ENCODE measurements at places on chromosomes 11 and 22. TPM values are rescaled to one million over a fixed set of nuclear protein-coding genes. Genes with fewer than 3 reads are reported as not detected.

GRCh38 chr11:36532941-36533601 is 23.0 kb upstream of the TRAF6 start:
- H3K36me3 ChIP-seq: no peaks in the 10 kb centered on the region
- no peak for DNase-seq
- H3K27me3 ChIP-seq: peaks cover 21% of the 10 kb centered on the region
- H3K27ac ChIP-seq: no peak overlapping the region
- H3K4me1 ChIP-seq: no peaks in the 10 kb centered on the region

GRCh38 chr11:83863272-83863671 is 577.1 kb upstream of the CCDC90B start:
- H3K4me1 ChIP-seq: no peaks in the 10 kb centered on the region
- no peaks in the 10 kb centered on the region for H3K27me3 ChIP-seq
- H3K4me3 ChIP-seq: no peak overlapping the region
- DNase-seq: no peak

GRCh38 chr11:11923828-11924227 is 82.1 kb downstream of the USP47 start:
- no peak overlapping the region for H3K4me3 ChIP-seq

Gene POU2AF2
- not detected for total RNA-seq

- H3K4me3 ChIP-seq: no peak overlapping the region
- no peaks in the 10 kb centered on the region for H3K4me1 ChIP-seq
Observed at GRCh38 chr11:114466742-114467141, 27.5 kb downstream of the REXO2 start.

DNA sequence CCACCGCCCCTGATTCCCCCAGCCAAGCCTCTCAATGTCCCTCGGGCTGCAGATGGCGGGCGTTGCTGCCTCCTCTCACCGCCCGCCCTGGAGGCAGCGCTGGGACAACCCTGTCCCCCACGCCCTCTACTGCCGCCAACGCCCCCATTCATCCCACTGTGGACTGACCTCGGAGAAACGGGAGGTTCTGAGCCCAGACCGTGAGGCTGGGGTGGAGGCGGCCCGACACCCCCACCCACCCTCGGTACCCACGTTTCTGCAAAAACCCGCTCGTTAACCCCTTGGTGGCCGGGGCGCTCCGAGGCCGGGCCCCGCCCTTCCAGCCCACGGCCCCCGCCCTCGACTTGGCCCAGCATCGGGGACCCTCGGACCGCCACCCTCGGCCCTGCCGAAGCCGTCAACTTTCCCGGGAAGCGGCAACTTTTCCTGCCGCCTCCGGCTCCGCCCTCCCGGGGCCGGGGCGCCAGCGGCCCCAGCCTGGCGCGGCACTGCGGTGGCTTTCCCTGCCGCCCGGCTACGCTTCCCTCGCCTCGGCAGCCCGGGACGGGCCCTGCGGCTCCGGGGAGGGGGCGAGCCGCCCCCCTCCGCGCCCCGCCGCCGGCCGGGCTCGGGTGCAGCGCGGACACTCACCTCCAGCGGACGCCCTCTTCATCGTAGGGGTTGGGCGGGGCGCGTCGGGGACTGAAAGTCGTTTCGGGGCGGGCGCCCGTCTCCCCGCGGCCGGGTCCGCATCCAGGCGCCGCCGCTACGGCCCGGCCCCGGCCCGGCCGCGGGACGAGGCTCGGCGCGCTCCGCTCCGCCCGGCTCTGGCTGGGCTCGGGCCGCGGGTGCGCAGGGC is 458 bp downstream of the RTN4R start:
- no peak overlapping the region for H3K27ac ChIP-seq
- no peaks in the 10 kb centered on the region for H3K36me3 ChIP-seq
- H3K4me3 ChIP-seq: peak overlapping the region; percentile 40
- peaks cover 9% of the 10 kb centered on the region for H3K27me3 ChIP-seq

Gene PIWIL4
- total RNA-seq: 0.65 TPM

GRCh38 chr11:106101819-106102218 is 24.4 kb downstream of the AASDHPPT start:
- no peak overlapping the region for H3K27ac ChIP-seq
- H3K4me1 ChIP-seq: no peaks in the 10 kb centered on the region
- peaks cover 18% of the 10 kb centered on the region for H3K36me3 ChIP-seq
- H3K27me3 ChIP-seq: no peaks in the 10 kb centered on the region
- no peak for DNase-seq
- no peak overlapping the region for H3K4me3 ChIP-seq

DNA sequence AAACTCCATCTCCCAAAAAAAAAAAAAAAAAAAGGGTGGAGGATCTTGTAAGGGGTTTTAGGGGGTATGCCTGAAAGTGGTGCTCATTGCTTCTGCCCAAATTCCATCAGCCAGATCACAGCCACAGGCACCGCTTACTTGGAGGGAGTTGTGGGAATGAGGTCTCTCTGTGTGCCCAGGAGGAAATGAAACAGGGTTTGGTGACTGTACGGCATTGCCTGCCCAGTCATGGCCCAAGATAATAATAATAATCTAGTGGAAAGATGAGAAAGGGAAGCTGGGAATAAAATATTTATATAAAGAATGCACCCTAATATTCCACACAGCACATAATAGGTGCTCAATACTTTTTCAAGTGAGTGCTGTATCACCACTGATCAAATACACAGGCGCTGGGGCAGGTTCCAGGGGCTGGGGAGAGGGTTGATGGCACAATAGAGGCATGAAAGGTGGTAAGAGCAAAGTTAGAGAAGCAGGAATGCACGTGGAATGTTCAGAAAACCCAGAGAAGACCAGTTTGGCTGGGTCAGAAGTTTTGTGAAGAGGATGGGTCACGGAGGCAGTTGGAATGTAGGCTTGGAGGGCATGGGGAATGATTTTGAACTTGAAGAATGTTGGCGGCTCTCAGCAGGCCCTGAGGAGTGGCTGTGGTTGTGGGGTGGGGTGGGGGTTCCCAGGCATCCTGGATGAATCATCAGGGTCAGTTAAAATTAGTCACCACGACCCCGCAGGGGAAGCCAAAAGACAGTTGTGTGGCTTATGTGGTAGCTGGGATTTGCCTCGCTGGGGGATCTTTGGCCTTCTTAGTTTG is 12.5 kb upstream of the MB start:
- peak; percentile 36 for DNase-seq
- H3K27ac ChIP-seq: peak overlapping the region; percentile 77
- H3K4me1 ChIP-seq: peaks cover 39% of the 10 kb centered on the region
- no peaks in the 10 kb centered on the region for H3K36me3 ChIP-seq
- peaks cover 8% of the 10 kb centered on the region for H3K27me3 ChIP-seq
